Activated naive CD8-positive, alpha-beta T cell treated with anti-CD3 and anti-CD28 coated beads, Interleukin-2, amount 10 ng/mL, durations not matched to agents 7 days and 5 days (primary cell): ENCODE measurements at places on chromosomes 3 and 15. TPM values are rescaled to one million over a fixed set of nuclear protein-coding genes. Genes with fewer than 3 reads are reported as not detected.

Gene EDEM1
- total RNA-seq = 94.2 TPM

Gene HIGD1A
- total RNA-seq = 44.5 TPM

- no peak for DNase-seq
Observed at GRCh38 chr3:38990621-38991020, 61.1 kb downstream of the SCN11A start.

Gene CHRD
- total RNA-seq = not detected

Gene SI
- not detected for total RNA-seq
